ENCODE measurements at places on chromosomes 5 and 9.

GRCh38 chr9:72857624-72857996 is 95.2 kb downstream of the ALDH1A1 start:
- DNase-seq, result no peak

DNA sequence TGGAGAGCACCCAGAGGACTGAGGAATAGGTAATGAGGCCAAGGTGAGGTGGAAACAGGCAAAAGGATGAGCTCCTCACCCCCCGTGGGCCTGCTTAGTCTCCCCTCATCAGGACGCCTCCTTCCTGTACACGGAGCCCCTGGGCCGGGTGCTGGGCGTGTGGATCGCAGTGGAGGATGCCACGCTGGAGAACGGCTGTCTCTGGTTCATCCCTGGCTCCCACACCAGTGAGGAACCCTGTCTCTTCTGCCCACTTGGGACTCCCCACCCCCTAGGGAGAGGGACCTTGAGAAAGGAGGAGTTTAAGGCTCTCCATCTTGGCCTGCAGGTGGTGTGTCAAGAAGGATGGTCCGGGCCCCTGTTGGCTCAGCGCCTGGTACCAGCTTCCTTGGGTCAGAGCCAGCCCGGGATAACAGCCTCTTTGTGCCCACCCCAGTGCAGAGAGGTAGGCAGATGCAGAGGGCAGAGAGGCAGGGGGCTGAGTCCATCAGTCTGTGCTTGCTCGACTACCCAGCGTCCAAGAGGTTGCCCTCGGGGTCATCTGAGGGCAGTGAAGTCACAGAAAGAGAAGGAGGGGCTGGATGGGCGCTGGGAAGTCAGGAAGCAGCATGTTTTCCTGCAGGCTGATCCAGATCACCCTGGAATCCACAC is 7.0 kb downstream of the DOLK start:
- DNase-seq, result no peak

DNA sequence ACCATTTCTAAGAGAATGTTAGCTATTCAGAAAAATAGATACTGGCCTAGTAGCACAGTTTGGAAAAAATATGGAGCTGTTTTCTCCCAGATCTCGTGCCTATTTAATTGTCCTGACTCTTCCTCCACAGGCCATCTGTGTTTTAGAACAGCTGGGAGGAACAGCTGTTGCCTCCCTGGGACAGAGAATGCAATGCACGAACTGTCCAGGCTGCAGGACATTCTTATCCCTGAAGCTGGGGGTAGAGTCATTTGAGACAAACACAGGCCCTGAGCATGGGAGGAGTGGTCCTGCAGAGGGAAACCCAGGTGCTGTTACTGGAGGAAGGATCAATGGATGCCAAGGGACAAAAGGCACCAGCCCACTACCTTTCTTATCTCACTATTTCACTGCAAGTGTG is 20.9 kb upstream of the SPARC start:
- no peak for DNase-seq

DNA sequence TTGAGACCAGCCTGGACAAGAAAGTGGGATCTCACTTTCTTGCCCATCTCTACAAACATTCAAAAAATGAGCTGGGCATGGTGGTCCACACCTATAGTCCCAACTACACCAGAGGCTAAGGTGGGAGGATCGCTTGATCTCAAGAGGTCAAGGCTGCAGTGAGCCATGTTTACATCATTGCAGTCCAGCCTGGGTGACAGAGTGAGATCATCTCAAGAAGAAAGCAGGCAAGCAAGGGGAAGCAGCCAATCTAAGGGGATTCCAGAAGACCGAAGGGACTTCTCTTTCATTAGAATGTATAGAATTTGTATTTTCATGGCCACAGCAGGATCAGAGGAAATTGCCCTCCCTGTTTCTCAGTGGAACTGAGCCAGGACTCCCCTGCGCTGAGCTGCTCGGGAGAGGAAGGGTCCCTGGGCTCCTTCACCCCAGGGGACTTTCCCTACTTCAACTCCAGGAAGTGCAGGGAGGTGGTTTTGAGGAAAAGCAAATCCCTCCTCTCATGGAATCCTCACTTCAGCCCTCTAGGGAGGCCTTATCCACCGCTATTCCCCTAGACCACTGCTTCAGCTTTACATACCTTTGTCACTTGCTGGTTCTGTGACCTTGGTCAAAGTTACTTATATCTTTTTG is 12.1 kb downstream of the WWC1 start:
- DNase-seq, result peak; percentile 8

- DNase-seq, result peak; percentile 31
These were observed 1.9 kb upstream of the CRB2 start for GRCh38 chr9:123353984-123354591.

DNA sequence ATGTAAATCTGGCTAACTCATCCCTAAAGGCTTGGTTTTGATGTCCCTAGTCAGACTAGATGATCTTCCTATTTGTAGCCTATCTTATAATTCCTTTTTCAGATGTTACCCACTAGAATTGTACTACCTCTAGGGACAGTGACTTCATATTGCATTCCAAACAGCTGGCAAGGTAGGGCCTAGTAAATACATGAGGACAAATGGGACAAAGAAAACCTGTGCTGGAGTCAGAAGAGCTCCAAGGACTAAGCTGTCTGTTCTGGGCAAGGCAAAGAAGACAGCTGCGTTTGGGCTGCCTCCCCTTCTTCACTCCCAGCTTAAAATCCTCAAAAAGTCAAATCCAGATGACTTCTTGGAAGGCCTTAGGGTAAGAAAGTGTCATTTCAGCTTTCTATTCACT is 10.0 kb downstream of the DMXL1 start:
- no peak for DNase-seq

- peak; percentile 70 for DNase-seq
These were observed 3.7 kb downstream of the SLC31A2 start for GRCh38 chr9:113154471-113154870.

- peak; percentile 67 for DNase-seq
These were observed 43.9 kb upstream of the EGFL7 start for GRCh38 chr9:136618580-136619547.

DNA sequence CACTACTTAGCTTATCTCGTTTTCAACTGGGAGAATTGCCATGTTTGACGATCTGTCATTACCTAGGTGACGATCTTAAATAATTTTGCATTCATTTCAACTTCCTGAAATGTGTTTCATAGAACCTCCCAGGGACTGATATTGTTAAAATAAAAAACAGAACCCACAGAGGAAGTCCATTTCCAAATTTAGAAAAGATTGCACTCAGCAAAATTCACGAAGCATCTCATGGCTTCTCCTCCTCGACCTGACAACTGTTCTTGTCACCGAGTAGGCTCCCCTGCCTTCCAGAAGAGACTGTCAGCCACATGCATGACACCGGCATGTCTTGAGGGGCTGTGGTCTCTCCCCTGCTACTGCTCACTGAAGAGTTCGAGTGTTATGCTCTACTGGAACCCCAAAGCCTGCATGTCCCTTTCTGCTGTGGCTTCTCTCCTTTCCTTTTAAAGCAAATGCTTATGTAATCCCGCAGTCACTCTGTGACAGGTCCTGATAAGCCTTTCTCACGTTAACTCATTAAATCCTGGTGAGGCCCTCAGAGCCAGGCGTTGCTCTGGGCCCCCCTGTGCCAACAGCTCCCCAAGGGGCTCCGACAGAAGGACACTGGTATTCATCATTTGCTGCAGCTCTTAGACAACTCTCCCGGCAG is 26.8 kb upstream of the ANKRD33B start:
- DNase-seq, result peak; percentile 51

DNA sequence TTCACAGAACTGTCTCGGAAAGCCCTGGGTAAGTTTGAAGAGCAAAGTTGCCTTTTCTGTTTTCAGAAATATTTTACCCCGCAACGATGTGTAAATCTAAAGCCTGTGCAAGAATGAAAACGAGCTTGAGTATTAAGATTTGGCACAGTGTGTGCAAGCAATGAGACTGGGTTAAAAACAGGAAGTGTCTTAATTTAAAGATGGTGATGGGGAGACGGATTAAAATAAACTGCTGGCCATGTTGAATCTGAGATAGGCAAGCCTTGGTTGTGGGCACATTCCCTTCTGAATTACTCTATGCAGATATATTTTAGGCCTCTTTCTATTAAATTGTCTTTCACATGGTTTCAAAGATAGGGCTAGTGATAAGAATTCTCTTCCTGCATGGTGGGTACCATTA is 294.2 kb upstream of the DMRT1 start:
- DNase-seq, result no peak

DNA sequence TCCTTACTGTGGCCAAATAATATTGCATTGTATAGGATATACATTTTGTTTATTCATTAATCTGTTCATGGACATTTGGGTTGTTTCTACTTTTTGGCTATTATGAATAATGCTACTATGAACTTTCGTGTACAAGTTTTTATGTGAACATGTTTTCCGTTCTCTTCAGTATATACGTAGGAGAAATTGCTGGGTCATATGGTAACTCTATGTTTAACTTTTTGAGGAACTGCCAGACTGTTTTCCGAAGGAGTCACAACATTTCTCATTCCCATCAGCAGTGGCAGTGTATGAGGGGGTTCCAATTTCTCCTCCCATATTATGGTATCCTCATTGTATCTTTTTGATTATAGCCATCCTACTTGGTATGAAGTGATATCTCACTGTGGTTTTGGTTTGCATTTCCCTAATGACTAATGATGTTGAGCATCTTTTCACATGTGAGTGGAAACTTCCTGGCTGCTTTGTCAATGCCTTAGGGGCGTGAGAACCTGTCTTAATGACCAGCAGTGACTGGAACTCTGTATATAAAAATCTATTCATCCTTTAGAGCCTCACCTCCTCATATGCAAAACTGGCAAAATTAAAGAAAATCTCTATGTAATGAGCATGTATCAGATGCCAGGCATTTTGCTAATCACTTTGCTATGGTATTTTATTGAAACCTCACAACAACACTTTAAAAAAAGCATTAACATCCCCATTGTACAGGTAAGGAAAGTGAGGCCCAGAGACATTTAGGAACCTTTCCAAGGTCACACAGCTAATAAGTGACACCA is 47.8 kb upstream of the TGFBR1 start:
- DNase-seq, result peak; percentile 87

- DNase-seq, result no peak
These were observed 51.8 kb upstream of the FOXI1 start for GRCh38 chr5:170053896-170054295.

- peak; percentile 66 for DNase-seq
These were observed 5.5 kb upstream of the AQP3 start for GRCh38 chr9:33452828-33453271.

GRCh38 chr9:115211413-115212124 is 93.6 kb upstream of the TNC start:
- DNase-seq, result no peak

- peak; percentile 74 for DNase-seq
These were observed 57.8 kb upstream of the RAI14 start for GRCh38 chr5:34598177-34598794.

- no peak for DNase-seq
These were observed 46.7 kb downstream of the MYO10 start for GRCh38 chr5:16889203-16889971.

- DNase-seq, result no peak
These were observed 3.8 kb downstream of the OR2V2 start for GRCh38 chr5:181151146-181151545.

GRCh38 chr5:168890816-168891812 is 311.9 kb upstream of the PANK3 start:
- DNase-seq, result no peak

DNA sequence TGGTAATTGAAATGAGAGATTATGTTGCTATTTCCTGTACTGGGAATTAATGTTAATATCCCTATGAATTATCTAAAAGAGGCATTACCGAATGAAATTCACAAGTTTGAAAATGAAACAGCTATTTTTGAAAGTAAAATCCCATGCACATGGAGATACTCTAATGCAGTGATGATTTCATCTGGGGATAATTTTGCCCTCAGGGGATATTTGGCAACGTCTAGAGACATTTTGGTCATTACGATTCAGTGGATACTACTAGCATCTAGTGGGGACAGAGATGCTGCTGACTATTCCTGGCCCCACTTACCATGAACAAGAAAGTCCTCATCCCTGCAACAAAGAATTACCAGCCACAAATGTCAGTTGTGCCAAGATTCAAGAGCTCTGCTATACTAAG is 500.9 kb downstream of the EFNA5 start:
- no peak for DNase-seq

GRCh38 chr5:16855485-16855884 is 80.6 kb downstream of the MYO10 start:
- no peak for DNase-seq

- DNase-seq, result no peak
These were observed 14.3 kb upstream of the SLC36A3 start for GRCh38 chr5:151317871-151318270.

DNA sequence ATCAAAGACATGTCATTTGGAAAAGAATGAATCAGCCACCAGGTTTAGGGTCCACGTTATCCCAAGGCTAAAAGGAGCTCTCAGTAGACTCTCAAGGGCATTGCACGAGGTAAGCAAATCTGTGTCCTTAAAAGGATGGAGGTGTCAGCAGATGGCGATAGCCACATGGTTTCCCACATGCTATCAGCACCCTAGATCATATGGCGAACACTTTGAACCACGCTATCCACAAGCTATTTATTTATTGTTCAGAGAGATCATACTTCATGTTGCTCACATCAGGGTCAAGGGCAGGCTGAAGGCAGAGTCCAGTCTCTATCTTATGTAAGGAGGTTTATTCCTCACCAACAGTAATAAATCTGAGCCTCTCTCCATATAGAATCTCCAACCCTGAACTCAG is 43.7 kb downstream of the CDH6 start:
- no peak for DNase-seq

GRCh38 chr9:93064392-93065134 is 6.1 kb downstream of the SUSD3 start:
- peak; percentile 64 for DNase-seq

- DNase-seq, result no peak
These were observed 86.0 kb downstream of the TRPC7 start for GRCh38 chr5:136279314-136279713.

GRCh38 chr9:22240619-22241018 is 206.0 kb upstream of the DMRTA1 start:
- DNase-seq, result peak; percentile 71

DNA sequence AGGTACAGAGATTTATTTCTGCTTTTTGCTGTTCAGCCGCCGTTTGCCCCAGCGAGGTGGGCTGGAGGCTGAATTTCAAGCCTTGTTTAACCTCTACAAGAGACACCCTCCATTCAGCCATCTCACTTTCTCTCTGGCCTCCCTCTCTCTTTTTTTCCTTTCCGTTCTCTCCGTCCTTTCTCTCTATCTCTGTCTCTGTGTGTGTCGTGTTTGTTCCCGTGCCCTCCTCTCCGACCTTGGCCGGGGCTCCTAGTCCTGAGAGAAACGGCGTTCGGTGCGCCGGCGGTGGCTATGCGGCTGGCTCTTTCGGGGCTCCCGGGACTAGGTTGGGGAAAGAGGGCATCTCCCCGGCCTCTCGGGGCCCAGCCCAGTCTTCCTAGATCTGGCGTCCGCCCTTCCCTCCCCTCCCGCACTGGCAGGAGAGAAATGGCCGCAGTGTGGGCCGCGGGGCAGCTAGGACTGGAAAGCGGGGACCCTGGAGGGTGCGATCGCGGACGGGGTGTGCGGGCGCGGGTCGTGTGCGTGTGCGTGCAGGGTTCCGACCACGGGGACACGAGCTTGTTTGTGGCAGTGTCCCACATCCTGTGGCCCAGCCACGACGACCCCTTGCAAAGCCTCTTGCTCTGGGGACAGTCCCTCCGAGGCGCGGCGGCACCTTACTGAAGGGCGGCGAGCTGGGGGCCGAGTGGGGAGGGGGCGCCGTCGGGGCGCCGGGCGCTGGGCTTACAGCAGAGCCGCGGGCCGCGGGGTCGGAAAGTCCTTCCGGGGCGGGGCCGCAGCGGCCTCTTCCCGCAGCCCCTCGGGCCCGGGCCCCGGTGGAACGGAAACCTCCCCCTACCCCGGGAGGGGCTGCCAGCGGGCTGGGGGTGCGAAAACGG is 5.7 kb downstream of the LHX2 start:
- DNase-seq, result no peak

GRCh38 chr9:82337351-82337750 is 348.8 kb downstream of the SPATA31D1 start:
- DNase-seq, result no peak

- no peak for DNase-seq
These were observed 10.4 kb downstream of the BASP1 start for GRCh38 chr5:17227868-17228267.

Data from inflammatory macrophage treated with lipopolysaccharide for 4 hours (primary cell).